Skin of body (tissue), 3 donors: ENCODE measurements at places on chromosomes 4 and X. TPM values are rescaled to one million over a fixed set of nuclear protein-coding genes. Genes with fewer than 3 reads are reported as not detected.

The UGT2A1 gene
- total RNA-seq: 2.6 TPM

The ADH6 gene
- total RNA-seq: 2.1 TPM

The PDE5A gene
- total RNA-seq: 40.2 TPM

The IL15 gene
- 3.8 TPM for total RNA-seq

The ADAM29 gene
- total RNA-seq: not detected

The USP26 gene
- not detected for total RNA-seq

The UGT2B15 gene
- total RNA-seq: not detected

The MAGIX gene
- total RNA-seq: 1.4 TPM

The PCDH7 gene
- 42.6 TPM for total RNA-seq

The CYTL1 gene
- total RNA-seq: 8.9 TPM

The MAOB gene
- total RNA-seq: 2.5 TPM

The CSAG3 gene
- not detected for total RNA-seq

The UGT2B17 gene
- total RNA-seq: not detected

The RTL9 gene
- 0.39 TPM for total RNA-seq
